H9 (cell line): ENCODE measurements at places on chromosomes 2 and 18. TPM values are rescaled to one million over a fixed set of nuclear protein-coding genes. Genes with fewer than 3 reads are reported as not detected.

Gene CROCC2
- total RNA-seq: not detected in 2 replicates

Gene PPP1R1C
- 4.0 and 5.4 TPM in 2 replicates for total RNA-seq

Gene C2orf66
- not detected in 2 replicates for total RNA-seq

Gene CRYGD
- not detected in 2 replicates for total RNA-seq

Gene SAG
- not detected in 2 replicates for total RNA-seq

Gene CBLN2
- not detected in 2 replicates for total RNA-seq

Gene VSNL1
- 9.2 and 9.9 TPM in 2 replicates for total RNA-seq

Gene MYOM1
- total RNA-seq: 0.17 and 0.20 TPM in 2 replicates

Gene SLC9A2
- total RNA-seq: 0.04 TPM in 2 replicates

Gene CDK15
- total RNA-seq: not detected in 2 replicates

Gene FSHR
- not detected in 2 replicates for total RNA-seq

Gene SLC11A1
- total RNA-seq: 0.04 and 0.11 TPM in 2 replicates

Gene ABCA12
- 0.02 TPM in 1 of 2 replicates, not detected in the other for total RNA-seq

- H3K4me1 ChIP-seq: no peaks in the 10 kb centered on the region
- no peak overlapping the region for H3K27ac ChIP-seq
- no peaks in the 10 kb centered on the region for H3K27me3 ChIP-seq
- peaks cover 6% of the 10 kb centered on the region; the same call in 2 of the 3 replicates for H3K36me3 ChIP-seq
Measured at GRCh38 chr18:32139835-32140283, 48.2 kb downstream of the RNF138 start.

- no peak overlapping the region for H3K4me3 ChIP-seq
- no peaks in the 10 kb centered on the region for H3K4me1 ChIP-seq
- no peaks in the 10 kb centered on the region for H3K27me3 ChIP-seq
- no peaks in the 10 kb centered on the region for H3K36me3 ChIP-seq
Measured at GRCh38 chr2:215746887-215747615, 266.3 kb downstream of the MREG start.

GRCh38 chr2:4047961-4048891 is 344.9 kb downstream of the DCDC2C start:
- no peak for DNase-seq
- no peaks in the 10 kb centered on the region for H3K4me1 ChIP-seq
- H3K4me3 ChIP-seq: no peak overlapping the region
- H3K27ac ChIP-seq: no peak overlapping the region
- no peaks in the 10 kb centered on the region for H3K27me3 ChIP-seq

DNA sequence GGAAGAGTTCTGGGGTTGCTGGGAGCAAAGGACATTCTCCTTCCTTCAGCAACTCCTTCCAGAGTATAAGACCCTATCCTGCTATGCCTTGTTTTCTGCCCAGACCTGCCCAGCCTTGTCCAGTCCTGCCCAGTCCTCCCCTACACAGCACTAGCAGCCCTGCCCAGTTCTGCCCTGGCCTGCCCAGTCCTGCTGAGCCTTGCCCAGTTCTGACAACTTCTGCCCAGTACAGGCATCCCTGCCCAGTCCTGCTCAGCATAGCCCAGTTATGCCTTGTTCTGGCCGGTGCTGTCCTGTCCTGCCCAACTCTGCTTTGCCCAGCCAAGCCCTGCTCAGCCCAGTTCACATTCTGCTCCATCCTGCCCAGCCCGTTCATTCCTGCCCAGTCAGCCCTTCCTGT is 44.9 kb upstream of the ALK start:
- no peak overlapping the region for H3K4me3 ChIP-seq
- no peaks in the 10 kb centered on the region for H3K36me3 ChIP-seq
- no peak for DNase-seq
- H3K27me3 ChIP-seq: no peaks in the 10 kb centered on the region

GRCh38 chr2:237603718-237604362 is 13.3 kb upstream of the RAB17 start:
- H3K4me3 ChIP-seq: no peak overlapping the region
- DNase-seq: no peak
- H3K27ac ChIP-seq: no peak overlapping the region
- peaks cover 33% of the 10 kb centered on the region for H3K36me3 ChIP-seq
- H3K4me1 ChIP-seq: peaks cover 5% of the 10 kb centered on the region; the same call in 1 of the 2 replicates

GRCh38 chr2:239644011-239644410 is 243.2 kb upstream of the HDAC4 start:
- no peak overlapping the region for H3K27ac ChIP-seq
- H3K4me1 ChIP-seq: no peaks in the 10 kb centered on the region
- no peak for DNase-seq
- no peaks in the 10 kb centered on the region for H3K27me3 ChIP-seq

- DNase-seq: peak; percentile 68
- H3K36me3 ChIP-seq: no peaks in the 10 kb centered on the region
- no peak overlapping the region for H3K4me3 ChIP-seq
- H3K27ac ChIP-seq: no peak overlapping the region
Measured at GRCh38 chr18:44682871-44683221, 2.2 kb downstream of the SETBP1 start.

DNA sequence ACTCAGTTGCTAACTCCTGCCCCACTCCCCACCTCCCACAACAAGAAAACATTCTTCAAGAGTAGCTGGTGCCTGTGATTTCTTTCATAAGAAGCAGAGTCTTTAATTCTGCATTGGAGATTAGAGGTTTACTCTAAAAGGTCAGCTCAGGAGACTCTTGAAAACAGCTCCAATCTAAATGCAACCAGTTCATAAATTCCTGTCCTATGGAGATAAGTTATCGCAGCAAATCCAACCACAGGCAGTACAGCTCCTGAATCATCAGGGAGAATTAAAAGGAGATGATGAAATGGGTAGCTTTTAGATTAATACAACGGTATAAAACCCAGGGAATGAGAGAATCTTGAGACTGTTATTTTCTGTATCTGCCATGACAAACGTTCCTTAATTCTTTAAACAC is 130.7 kb downstream of the SOCS6 start:
- DNase-seq: no peak
- H3K27ac ChIP-seq: no peak overlapping the region
- H3K4me3 ChIP-seq: no peak overlapping the region

GRCh38 chr18:23143016-23143814 is 7.9 kb downstream of the CABLES1 start:
- DNase-seq: no peak
- no peak overlapping the region for H3K27ac ChIP-seq
- peaks cover 21% of the 10 kb centered on the region for H3K36me3 ChIP-seq
- H3K27me3 ChIP-seq: no peaks in the 10 kb centered on the region

DNA sequence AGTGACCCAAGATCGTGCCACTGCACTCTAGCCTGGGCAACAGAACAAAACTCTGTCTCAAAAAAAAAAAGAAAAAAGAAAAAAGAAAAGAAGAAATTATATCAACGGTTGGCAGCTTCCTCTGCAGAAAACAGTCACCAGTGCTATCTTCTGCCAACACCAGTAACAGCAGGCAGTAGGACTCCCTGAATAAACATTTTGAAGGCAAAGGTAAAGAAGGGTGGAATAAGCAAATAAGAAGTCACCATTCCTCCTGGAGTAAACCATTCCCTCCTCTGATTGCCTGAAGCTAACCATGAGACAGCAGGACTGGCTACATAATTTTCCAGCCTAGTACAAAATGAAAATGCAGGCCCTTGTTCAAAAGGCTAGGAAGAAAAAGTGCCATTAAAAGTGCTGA is 9.0 kb upstream of the RNF103 start:
- no peaks in the 10 kb centered on the region for H3K27me3 ChIP-seq
- H3K27ac ChIP-seq: no peak overlapping the region
- no peak for DNase-seq

- no peaks in the 10 kb centered on the region for H3K4me1 ChIP-seq
- H3K27ac ChIP-seq: no peak overlapping the region
- H3K27me3 ChIP-seq: no peaks in the 10 kb centered on the region; the same call in 1 of the 2 replicates
- no peak for DNase-seq
- no peak overlapping the region for H3K4me3 ChIP-seq
- no peaks in the 10 kb centered on the region for H3K36me3 ChIP-seq
Measured at GRCh38 chr2:69291004-69291650, 95.9 kb downstream of the GFPT1 start.

GRCh38 chr2:85066874-85067351 is 66.3 kb upstream of the TCF7L1 start:
- H3K4me3 ChIP-seq: peak overlapping the region; percentile 66
- H3K36me3 ChIP-seq: no peaks in the 10 kb centered on the region
- no peak overlapping the region for H3K27ac ChIP-seq
- H3K27me3 ChIP-seq: peaks cover 2% of the 10 kb centered on the region; the same call in 1 of the 2 replicates
- peaks cover 5% of the 10 kb centered on the region for H3K4me1 ChIP-seq

DNA sequence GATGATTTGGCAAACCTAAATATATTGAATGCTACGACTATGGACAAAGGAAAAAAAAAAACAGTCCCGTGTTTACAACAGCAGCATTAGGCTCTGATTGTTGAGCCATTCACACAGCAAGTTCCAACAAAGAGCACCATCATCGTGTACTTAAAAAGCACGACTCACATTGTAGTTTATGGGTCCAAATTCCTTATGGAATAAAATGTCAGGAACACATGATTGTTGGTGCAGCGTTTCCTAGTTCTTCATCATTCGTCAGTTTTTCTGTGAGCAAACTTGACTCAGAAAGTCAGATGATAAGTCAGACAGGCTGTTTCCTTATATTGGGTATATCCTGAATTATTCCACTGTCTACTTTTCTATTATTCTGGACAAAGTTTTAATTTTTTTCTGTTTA is 10.0 kb upstream of the KIDINS220 start:
- H3K4me3 ChIP-seq: no peak overlapping the region
- no peaks in the 10 kb centered on the region for H3K4me1 ChIP-seq
- H3K27ac ChIP-seq: no peak overlapping the region

DNA sequence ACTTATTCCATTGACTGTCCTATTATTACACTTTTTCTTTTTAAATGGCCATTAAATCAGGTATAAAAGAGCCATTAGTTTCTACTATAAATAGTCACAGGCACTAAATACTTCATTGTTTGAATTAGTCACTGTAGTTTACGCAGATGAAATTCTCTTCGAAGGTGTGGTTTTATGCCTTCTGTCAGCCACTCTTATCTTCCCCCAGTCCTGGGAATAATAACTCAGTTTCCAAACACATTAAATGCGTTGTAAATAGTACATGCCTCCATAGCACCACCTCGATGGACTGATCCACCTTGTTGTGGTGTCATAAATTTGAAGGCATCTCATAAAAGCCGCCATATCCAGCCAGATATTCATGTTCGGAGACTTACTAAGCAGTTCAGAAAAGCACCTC is 72.1 kb upstream of the PARD3B start:
- H3K4me3 ChIP-seq: no peak overlapping the region
- no peak overlapping the region for H3K27ac ChIP-seq
- no peak for DNase-seq

GRCh38 chr2:80638783-80639182 is 334.2 kb upstream of the LRRTM1 start:
- no peaks in the 10 kb centered on the region for H3K27me3 ChIP-seq
- DNase-seq: no peak
- no peak overlapping the region for H3K27ac ChIP-seq
- no peaks in the 10 kb centered on the region for H3K36me3 ChIP-seq
- H3K4me3 ChIP-seq: no peak overlapping the region

DNA sequence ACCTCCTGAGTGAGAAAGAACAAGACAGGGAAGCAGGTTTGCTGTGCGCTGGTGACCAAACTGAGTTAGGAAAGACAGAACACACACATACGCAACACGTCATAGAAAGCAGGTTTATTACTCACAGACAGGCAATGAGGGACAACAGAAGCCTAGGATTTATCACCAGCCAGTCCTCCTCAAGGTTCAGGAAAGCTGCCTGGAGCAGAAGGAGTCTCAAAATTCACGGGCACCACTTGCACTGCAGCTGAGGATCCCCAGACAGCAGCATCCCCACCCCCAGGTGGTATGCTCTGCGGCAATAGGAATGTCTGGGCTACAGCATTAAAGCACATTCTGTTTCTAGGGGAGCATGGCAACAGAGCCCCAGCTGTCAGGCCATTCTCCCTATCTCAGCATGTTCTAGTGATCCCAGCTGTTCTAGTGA is 284.4 kb upstream of the RGPD4 start:
- H3K4me1 ChIP-seq: no peaks in the 10 kb centered on the region; the same call in 1 of the 2 replicates
- no peaks in the 10 kb centered on the region for H3K27me3 ChIP-seq
- no peak for DNase-seq

DNA sequence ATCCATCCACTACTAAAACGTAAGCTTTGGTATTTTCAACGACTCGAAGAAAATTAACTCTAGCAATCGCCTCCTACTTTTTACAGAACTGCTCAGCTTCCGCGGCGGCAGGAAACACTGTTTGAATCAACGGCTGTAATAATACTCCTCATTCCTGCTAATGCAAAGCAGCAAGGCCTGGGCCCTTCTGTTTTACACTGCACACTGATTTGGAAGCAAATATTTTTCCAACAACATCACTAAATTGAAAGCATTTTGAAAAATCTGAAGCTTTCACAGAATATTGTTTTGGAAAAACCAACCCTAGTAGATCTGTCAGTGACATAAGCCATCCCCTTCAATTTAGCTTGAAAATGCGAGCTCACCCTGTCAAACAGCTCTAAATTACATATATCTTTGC is 261.2 kb downstream of the TXNL1 start:
- no peaks in the 10 kb centered on the region for H3K36me3 ChIP-seq
- no peak overlapping the region for H3K27ac ChIP-seq
- H3K4me1 ChIP-seq: no peaks in the 10 kb centered on the region
- DNase-seq: no peak
- H3K4me3 ChIP-seq: no peak overlapping the region

DNA sequence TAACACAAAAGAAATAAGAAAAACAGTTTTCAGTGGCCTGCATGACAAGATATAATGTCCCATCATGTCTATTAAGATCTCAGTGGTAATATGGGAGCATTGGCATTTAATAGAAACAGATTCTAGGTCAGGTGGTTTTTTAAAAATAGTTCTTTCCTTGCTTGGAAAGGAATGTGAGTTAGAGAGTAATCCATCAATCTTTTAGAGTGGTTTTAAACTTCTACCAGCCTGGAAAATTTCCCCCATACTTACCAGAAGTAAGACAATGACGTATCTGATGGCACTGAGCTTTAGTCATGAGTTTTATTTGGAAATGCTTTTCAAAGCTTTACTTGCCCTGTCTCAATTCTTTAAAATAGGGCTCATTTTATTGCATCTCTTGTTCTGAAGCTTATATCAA is 441.7 kb upstream of the SMIM21 start:
- H3K4me1 ChIP-seq: no peaks in the 10 kb centered on the region; the same call in 1 of the 2 replicates
- H3K27ac ChIP-seq: no peak overlapping the region
- DNase-seq: no peak
- no peak overlapping the region for H3K4me3 ChIP-seq
- H3K27me3 ChIP-seq: no peaks in the 10 kb centered on the region
- no peaks in the 10 kb centered on the region for H3K36me3 ChIP-seq

GRCh38 chr2:39516347-39517101 is 79.4 kb upstream of the MAP4K3 start:
- H3K36me3 ChIP-seq: peaks cover 22% of the 10 kb centered on the region
- DNase-seq: peak; percentile 70
- no peak overlapping the region; the same call in 1 of the 2 replicates for H3K4me3 ChIP-seq
- peak overlapping the region; percentile 92 for H3K27ac ChIP-seq
- H3K27me3 ChIP-seq: no peaks in the 10 kb centered on the region
- peaks cover 20% of the 10 kb centered on the region for H3K4me1 ChIP-seq

DNA sequence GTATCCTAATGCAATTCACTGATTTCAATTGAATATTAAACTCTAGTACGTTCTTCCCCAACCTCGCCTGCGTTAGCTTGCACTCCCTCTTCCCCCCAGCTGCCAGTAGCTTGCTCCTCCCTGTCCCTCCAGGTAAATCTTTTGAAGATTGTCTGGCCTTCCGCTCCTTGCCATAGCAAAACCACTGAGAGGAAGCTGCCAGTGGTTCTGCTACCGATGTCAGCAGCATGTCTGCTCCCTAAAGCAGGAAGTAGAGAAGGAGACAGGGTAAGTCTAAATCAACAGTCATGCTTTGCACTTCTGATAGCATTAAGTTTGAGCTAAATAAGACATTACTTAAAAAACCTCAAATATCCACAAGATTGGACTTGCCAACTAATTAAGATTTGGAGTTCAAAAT is 89.1 kb downstream of the SCN2A start:
- no peaks in the 10 kb centered on the region for H3K36me3 ChIP-seq
- no peak overlapping the region for H3K4me3 ChIP-seq
- no peaks in the 10 kb centered on the region for H3K4me1 ChIP-seq
- no peak overlapping the region for H3K27ac ChIP-seq
